ENCODE measurements at places on chromosomes 3 and 15.
A peak's percentile ranks its signal among the peaks of the same experiment; 100 is the strongest.

DNA sequence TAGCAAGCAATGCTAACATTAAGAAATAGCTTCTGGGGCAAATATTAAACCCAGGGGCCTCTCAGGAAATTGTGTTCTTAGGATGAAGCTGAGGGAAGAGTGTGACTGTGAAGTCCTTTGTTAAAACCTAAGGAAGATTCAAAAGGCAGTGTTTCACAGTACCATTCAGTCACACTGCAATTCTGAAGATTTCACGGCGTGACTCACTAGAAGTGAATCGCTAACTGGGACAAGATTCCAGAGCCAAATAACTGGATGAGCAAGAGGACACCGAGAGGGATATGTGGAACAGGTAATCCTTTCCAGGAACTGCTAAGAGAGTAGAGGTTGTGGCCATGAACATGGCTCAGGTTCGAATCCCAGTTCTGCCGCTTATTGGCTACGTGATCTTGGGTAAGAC is 61.8 kb upstream of the SMAD3 start:
- no peak for DNase-seq

DNA sequence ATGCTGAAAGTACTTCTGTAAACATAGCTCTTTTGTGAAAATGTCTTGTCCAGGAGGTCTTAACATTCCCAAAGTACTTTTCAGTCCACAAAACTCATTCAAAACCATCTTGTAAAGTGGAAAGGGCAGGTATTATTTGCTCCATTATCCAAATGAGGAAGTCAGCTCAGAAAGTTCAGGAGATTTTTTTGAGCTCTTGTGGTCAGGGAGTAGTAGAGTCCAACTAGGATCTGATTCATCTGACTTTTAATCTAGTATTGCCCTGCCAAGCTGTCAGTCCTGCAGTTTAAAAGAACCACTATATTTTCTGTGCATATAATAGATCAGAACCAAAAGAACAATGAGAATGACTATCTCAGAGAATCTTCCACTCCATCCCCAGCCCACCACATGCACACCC is 83.5 kb downstream of the FOXB1 start:
- no peak for DNase-seq

GRCh38 chr15:63716929-63717328 is 116.8 kb downstream of the HERC1 start:
- DNase-seq, result no peak

DNA sequence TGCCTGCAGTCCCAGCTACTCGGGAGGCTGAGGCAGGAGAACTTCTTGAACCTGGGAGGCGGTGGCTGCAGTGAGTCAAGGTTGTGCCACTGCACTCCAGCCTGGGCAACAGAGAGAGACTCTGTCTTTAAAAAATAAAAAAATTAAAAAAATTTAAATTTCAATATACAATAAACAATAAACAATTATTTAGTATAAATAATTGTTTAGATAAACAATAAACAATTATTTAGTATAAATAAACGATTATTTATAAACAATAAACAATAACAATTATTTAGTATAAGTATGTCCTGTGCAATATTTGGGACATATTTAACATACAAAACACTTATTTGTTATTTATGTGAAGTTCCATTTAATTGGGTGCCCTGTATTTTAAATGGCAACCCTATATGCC is 119.6 kb downstream of the XXYLT1 start:
- DNase-seq, result no peak

DNA sequence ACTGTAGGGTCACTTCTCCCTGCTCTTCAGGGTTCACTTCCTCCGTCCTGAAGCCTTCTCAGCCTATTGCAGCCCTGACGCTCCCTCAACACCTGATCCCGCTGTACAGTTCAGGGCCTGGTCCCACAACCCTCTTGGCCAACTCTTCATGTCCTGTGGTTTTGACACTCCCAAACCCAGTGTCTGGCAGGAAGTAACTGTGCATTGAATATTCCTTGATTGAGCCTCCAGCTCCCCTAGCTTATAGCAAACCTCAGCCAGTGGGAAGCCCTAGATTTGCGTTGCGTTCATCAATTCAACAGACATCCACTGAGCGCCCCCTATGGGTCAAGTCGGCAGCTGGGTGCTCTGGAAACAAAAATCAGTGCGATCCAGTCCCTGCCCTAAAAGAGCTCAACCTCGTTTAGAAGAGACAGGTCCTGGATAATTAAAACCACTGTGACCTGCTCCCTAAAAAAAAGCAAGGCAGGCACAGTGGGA is 13.5 kb downstream of the UBAP1L start:
- peak; percentile 37 for DNase-seq

DNA sequence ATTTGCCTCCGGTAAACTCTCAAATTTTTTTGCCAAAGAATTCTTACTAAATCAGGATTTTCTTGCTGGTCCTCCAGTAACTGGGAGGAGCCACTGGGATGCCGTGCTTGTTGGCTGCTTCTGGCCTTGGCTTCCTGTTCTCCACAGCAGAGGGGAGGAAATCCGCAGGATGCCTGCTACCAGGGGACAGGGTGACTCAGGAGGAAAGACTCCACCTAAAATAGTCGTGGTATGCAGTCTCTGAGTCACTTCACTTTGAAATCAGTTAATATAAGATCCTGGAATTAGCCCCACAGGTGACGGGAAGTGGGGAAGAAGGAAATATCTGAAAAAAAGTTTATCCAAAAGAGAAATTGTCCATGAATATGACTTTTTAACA is 6.5 kb upstream of the TM4SF18 start:
- no peak for DNase-seq

DNA sequence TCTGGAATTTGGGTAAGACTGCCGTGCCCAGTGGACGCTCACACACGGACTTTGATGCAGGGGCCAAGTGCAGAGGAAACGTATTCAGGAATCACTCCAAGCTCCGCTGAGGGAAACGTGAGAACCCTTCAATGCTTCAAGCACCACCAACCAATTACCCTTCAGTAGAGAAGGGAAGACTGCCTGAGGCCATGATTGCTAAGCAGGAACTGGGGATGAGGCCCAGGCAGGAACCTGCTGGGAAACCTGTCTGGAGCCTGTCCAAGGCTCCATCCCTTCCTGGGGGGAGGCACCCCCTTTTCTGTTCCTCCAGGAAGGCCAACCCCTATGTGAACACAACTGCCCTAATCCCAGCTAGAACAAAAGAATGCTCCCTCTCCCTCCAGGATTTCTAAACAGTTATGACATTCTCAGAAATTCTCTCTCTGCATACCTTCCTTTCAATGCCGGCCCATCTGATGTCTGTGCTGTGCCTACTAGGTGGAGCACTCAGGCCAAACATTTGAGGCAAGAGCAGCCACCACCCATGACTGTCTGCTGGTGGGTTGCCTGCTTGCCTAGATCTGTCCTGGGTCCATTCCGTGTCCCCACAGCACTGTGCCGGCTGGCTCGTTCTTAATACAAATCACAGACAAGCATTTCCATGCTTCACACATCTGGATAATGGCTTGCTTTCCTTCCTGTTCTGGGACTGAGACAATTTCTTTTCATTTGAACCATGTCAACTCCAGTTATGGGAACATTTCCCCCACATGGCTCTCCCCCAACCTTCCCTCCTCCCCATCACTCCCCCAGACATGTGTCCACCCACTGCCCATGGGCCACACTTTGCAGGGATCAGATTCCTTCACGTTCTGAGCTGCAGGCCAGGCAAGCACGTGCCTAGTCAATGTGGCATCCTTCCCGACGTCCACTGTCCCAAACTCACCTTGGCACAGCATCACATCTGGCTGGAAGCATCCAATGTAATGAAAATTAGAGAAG is 149.4 kb downstream of the ADAMTS17 start:
- no peak for DNase-seq

DNA sequence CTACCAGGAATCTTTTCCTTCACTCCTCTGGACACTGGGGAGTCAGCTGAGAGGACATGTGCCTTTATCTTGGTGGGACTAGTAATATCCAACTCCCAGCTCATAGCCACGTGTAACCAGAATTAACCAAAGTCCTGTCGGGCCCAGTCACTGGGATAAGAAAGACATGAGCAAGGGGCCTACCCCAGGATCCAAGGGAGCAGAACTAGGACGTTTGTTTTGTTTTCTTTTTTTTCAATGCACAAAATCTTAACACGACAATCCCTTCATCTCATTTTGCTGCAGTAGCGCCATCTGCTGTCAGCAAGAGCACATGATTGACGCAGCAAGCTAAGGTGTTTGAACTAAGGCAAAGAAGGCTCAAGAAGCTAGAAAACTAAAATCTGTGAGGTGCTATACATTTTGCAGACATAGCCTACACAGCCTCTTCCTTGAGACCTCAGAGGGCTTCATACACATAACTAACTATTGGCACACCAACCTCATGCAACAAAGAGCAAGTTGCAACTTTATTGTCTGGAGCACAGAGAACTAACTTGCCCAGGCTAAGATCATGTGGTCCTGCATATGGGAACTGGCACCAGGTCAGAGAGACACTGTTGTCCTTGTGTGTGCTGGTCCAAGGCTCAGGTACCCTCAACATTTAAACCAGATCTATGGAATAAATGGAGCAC is 43.6 kb downstream of the RLBP1 start:
- peak; percentile 66 for DNase-seq

DNA sequence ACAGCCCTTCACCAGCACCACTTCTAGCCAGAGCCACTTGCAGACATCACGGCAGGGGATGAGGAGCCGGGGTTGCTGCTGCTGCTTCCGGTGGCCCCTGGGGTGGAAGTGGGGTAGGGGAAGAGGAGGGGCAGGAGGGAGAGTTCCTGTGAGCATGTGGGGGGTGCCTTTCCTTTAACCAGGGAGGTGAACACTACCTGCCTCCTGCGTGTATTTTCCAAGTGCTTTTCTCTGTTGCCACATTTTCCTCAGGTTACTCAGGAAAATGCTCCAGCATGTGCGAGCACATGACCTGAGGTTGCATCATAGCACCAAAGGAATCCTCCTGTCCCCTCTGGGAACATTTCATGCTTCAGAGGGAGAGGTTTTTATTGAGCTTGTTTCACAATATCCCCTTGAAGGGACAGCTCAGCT is 12.2 kb upstream of the SACM1L start:
- peak; percentile 60 for DNase-seq

- no peak for DNase-seq
Measured at GRCh38 chr3:50122661-50123391, 32.3 kb upstream of the SEMA3F start.

DNA sequence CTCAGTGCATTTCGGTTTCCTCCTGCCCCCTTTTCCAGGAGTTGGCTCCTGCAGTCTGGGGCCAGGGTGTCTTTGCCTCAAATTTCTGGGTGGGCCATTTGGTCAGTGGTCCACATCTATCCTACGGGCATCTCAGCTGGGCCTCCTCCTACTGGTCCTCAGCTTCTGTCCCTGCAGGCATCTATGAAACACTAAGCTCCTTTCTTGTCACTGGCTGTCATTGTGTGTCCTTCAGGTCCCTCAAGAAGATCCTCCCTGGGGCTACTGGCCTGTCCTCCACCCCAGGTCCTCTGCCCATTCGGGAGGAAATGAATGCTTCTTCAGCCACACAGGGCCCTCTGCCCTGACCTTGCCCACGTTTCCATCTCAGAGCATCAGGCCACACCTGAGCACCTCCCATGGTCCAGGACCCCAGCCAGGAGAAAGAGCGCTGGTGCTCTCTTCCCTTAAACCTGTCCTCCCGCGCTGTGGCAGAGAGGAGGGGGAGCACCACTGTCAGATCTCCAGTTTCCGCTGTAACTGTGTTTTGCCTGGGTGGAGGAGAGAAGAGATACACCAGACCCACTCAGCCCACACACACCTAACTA is 1.8 kb downstream of the PRR23E start:
- DNase-seq, result no peak

- no peak for DNase-seq
Measured at GRCh38 chr3:37554364-37554763, 307.3 kb upstream of the CTDSPL start.

GRCh38 chr3:62500556-62501288 is 127.4 kb upstream of the FEZF2 start:
- no peak for DNase-seq

- no peak for DNase-seq
Measured at GRCh38 chr15:96355568-96356187, 25.2 kb downstream of the NR2F2 start.

DNA sequence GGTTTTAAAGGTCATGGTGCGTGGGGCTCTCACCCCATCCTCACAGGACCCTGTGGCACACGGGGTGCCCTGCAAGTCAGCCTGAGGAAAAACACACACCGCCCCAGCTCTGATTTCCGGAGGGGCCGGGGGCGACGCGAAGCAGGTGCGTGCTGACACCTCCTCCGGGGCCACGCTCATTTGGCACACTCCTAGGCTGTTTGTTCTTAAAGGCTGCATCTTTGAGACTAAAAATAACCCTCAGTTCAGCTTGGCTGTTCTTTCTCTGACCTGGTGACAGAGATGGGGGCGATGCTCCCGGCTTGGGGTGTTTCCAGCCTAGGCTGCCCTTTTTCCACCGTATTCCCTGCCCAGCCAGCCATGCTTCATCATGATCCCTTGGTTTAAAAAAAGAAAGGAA is 141.5 kb upstream of the TPM1 start:
- no peak for DNase-seq

DNA sequence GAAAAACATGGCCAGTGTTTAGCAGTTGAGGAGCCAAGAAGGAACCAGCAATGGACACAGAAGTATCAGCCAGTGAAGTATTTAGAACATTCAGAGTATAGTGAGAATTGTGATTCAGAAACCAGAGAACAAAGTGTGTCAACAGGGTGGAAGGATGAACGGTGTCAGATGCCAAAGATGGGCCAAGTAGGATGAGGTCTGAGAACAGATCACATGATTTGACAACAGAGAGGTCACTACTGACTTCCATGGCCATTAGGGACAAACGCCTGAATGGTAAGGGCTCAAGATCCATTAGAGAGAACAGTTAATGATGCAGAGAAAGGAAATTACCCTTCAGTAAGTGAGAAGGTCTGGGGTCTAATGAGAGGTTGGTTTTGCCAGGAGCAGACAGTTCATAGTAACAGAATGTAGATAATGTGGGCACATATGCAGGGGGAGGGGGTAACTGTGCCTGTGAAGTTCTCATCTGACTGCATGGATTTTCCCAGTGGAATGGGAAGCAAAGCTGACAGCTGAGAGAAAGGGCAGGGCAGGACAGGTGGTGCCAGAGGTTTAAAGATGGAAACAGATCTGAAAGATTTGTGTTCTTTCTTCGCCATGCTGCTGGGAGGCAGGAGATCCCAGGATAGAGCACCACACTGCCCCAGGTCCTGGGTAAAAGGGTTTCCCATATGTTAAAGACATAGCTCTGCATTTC is 4.8 kb upstream of the ACAD9 start:
- DNase-seq, result no peak

GRCh38 chr3:155619118-155619915 is 125.6 kb downstream of the PLCH1 start:
- DNase-seq, result no peak

DNA sequence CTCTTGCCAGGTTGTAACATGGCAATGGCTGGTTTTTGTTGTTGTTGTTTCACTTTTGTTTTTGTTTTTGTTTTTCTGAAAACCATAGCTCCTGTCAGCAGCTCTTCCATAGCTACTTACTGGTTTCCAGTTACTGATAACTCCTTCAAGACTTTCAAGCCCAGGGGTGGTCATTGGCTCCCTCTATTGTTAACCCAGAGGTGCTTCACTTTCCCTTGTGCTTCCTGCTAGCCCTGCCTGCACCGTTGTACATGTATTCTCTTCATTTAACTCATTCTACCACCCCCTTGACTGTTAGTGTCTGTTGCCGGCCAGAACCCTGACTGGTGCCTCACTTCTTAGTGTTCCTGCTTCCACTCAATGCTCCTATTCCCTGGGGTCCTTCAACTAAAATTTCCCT is 4.2 kb upstream of the TRAT1 start:
- DNase-seq, result peak; percentile 77

Measured in CD4-positive, alpha-beta T cell treated with Interleukin-15 for 4 hours (primary cell).